Right lung (tissue), 10 donors: ENCODE measurements at places on chromosomes 3 and 15. TPM values are rescaled to one million over a fixed set of nuclear protein-coding genes. Genes with fewer than 3 reads are reported as not detected.
A peak's percentile ranks its signal among the peaks of the same experiment; 100 is the strongest.

Gene NANOGP8
- 0.25 TPM for polyA plus RNA-seq

Gene TLR9
- 0.29 TPM for polyA plus RNA-seq

Gene AMT
- 41.7 TPM for polyA plus RNA-seq

Gene RBP2
- 0.51 TPM for polyA plus RNA-seq

Gene VILL
- polyA plus RNA-seq = 21.4 TPM

Gene SERINC4
- not detected for polyA plus RNA-seq

Gene TNFSF10
- polyA plus RNA-seq = 39.0 TPM

Gene ATG3
- 44.9 TPM for polyA plus RNA-seq

DNA sequence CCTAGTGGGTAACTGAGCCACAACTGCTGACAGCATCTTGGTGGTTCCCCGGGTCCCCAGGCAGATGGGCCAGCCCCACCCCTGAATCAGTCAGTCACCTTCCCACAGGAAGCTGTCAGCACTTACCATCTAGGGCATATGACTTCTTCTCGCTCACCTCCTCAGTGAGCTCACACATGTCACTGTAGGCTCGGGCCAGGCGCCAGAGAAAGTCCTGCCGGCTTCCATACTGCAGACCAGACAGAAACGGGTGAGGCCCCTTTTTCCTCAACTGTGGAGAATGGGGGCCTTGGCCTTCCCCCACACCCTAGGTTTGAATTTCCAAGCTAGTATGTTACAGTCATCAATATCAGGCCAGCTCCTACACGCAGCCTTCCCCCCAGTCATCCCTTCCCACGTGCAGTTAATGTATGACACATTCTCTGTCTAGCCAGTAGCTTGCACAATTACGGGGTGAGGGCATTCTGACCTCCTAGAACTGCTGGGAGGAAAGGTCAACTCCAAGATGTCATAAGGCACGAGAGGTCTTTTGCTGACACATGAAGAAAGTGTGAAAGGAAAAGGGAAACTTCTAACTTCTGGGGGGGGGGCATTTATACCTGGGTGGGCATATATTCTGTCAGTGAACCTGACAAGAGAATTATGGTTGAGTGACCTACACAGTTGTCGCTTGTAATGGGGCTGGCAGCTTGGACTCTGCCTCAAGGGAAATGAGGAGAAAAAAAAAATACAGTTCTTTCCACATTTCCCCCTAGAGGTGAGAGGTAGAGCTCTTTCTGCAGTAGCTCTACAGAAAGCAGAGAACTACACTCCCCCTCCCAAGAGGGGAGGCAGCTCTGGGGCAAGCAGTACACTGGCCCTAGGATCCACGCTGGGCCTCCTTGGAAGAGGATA, 10.9 kb downstream of the RMDN3 start:
- no peak for DNase-seq

DNA sequence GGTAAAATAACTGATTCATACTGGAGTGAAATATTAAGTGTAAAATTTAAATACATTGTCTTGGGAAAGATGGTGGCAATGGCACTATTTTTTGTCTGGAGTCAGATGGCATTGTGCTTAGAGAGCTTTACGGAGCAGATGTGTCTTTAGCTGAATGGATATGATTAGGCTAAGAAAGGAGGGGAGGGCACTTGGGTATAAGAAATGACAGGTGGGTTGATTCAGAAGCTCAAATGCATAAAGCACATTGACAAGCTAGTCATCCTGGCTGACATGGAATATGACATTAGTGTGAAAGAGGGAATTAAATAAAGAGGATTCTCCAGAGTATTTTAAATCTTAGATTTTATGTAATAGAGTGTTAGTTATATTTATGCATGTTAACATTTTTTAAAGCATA, 570.1 kb upstream of the CBLB start:
- no peak for DNase-seq

GRCh38 chr15:81080996-81081395, 53.1 kb upstream of the CFAP161 start:
- DNase-seq = no peak

DNA sequence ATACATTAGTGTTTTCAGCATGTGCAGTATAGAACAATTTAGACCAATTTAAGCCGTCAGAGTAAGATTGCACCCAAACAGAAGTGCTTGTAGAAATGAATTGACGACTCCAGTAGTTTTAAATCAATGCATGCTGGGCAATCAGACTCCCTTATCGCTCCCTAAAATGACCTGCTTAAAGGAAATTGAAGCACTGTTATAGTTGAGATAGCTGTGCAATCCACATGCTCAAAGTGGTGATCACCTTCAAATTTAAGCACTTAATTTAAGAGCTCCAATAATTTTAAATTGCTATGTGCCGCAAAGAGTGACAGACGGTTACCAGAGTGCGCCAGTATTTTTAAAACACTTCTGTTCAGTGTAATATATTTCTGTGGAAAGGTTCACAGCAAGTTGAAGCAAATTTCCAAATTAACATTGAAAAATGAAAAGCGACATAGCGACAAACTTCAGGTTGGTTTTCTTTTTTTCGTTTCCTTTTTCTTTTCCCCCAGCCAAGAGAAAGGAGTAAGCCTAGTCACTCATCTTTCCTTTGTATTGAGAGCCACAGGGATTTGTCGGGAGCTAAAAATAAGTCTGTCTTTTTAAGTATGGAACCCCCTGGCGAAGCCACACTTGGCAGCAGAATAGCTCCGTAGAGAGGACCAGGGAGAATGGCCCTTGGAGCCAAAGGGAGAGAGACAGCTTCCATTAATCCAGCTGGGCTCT, 436.4 kb upstream of the RBMS3 start:
- DNase-seq = no peak

GRCh38 chr15:56473017-56473416, 8.1 kb upstream of the MNS1 start:
- DNase-seq = no peak

- DNase-seq = no peak
Observed at GRCh38 chr3:108415661-108416060, 94.7 kb downstream of the MYH15 start.

DNA sequence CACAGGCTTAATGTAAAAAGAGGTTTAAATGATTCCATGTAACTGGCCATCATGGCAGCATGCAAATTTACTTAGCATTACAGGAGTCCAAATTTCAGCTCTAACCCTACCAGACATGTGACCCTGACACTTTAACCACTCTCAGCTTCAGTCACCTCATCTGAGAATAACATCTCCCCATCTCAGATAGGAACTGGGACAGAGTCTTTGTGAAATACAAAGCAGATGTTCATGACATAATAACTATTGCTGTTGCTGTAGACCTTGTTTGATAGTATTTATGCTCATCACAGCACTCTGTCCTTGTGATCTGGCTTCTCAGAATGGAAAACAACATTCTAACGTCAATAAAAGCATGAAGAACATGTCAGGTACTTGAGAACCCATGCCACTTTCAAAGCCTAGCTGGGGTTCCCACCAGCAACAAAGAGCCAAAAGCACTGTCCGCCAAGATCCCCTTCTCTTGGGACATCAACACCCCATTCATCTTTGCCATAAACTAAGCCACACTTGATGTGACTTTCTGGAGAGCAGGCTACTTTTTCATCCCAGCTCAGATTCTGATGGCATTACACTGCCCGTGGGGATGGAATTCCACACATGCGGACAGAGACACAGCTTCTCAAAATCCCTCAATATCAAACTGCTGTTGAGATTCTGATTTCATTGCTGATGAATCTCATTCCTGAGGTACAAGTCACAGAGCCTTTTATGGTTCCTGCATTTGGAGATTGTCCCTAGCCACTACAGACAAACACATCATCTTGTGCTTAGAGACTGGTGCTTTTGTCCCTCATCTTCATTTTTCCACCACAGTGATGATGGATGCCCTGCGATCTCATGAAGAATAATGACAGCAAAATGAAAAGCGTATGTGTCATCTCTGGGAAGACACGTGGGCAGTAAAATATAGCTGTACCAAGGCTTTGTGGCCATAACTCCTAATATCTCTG, 202.7 kb downstream of the TNIK start:
- no peak for DNase-seq

DNA sequence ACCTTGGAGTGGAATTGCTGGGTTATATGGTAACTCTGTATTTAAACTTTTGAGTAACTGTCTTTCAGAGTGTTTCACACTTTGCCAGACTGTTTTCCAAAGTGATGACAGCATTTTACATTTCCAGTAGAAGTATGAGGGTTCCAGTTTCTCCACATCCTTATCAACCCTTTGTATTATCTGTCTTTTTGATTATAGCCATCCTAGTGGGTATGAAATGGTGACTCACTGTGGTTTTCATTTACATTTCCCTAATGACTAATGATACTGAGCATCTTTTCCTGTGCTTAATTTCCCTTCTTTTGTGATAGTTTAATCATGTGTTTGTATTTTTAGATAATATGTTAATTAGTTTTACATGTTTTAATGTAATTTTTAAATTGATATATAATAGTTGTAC, 138.1 kb upstream of the DAZL start:
- DNase-seq = no peak

GRCh38 chr3:138861798-138862197, 27.1 kb upstream of the PIK3CB start:
- no peak for DNase-seq

- DNase-seq = no peak
Observed at GRCh38 chr3:66403323-66403990, 97.4 kb downstream of the LRIG1 start.

DNA sequence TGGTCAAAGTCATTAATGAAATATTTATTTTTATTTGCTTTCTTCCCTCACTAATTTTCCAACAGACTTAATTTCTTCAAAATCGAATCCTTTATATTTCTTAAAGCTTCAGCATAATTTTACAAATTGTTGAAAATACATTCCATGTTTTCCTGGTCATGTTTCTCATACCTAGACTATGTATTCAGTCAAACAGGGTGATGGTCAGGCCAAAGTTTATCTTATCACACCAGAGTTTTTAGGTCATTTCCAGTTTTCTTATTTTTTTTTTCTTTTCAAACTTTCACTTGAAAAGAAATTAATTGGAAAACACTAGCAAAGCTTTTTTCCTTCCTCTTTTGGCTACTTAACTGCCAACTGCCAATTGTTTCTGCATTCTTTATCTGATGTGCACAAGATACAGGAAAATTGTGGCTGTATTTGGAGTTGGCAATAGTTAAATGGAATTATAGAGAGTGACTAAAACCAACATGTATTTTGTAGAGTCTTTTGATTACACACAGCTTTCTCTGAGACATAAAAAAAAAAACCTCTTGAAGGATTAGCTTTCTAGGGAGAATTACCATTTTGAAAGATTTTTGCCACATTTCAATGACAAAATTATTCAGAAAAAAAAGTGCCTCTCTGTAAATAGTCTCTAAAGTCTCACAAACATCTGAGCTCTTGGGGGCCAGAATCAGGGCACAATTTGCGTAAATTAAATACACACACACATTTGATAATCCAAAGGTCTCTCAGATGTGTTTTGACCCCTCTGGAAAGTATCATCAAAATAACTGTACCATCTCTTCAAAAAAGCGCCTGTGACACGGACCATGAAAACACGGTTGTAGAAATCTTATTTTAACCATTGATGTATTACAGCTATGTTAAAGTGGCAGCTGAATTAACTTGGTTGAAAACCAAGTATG, 603.2 kb upstream of the KCNMB2 start:
- no peak for DNase-seq

DNA sequence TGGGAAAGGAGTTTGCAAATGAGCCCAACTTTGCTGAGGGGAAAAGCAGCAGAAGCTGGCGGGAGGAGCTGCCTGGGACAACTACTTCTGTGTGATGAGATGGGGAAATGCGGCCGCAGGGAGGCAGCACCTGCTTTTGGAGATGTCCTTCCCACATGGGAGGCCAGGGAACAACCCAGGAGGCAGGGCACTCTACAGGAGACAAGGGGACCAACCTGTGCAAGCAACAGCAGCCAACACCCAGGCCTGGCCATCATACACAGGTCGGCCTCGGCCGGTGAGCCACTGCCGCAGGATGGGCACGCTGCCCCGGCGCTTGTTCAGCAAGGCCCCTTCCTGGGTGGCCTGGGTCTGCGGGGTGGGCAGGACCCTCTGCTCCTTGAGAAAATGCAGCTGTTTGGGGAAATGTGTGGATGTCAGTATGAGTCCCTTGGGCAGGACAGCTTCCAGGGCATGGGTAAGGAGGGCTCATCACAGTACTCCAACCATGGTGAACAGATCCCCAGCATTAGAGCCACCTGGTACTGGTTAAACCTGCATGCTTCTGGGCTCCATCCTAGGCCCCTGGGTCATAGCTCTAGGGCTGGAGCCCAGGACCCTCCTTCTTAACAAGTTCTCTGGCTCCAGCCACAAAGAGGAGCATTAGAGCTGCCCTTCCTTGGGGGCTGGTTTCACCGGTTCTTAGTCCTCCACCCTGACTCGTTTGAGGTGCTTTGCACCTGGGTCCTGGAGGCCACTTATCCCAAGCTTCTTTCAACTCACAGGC, 11.6 kb downstream of the EPB42 start:
- DNase-seq = no peak

DNA sequence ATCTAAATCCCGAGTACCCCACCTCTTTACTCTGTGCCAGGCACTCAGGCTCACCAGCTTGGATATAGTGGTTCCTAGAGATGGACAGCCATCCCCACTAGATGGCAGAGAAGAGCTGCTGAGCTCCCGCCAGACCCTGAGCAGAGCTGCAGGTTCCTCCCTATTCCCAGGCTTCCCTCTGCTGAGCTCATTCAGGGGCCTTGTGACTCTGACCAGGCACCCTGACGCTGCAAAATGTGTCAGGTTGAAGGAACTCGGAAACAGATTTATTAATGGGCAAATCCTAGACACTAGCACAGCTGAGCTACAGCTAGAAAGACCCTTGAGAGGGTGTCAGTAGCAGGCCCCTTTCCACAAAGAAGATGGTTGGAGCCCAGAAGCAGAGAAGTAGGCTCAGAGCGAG, 38.2 kb upstream of the RHO start:
- peak; percentile 78 for DNase-seq

DNA sequence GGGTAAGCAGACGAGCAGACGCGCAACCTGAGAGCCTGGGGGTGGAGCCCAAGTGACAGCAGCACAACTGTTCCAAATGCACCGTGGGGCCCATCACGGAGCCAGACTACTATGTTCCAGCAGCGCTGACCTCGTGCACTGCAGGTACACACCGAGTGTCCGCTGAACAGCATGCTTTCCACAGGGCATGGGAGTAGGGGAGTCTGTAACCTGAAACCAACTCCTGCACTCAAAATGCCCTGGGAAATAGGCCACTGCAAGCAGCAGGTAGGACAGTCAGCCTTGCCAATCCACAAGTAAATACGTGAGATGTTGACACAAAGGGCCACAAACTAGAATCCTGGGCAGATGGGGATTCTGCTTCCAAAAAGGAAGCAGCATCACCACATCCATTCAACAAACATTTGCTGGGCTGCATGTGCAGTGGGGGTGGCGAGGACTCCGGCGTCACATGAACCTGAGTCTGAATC, 73.9 kb downstream of the TBC1D2B start:
- DNase-seq = no peak

DNA sequence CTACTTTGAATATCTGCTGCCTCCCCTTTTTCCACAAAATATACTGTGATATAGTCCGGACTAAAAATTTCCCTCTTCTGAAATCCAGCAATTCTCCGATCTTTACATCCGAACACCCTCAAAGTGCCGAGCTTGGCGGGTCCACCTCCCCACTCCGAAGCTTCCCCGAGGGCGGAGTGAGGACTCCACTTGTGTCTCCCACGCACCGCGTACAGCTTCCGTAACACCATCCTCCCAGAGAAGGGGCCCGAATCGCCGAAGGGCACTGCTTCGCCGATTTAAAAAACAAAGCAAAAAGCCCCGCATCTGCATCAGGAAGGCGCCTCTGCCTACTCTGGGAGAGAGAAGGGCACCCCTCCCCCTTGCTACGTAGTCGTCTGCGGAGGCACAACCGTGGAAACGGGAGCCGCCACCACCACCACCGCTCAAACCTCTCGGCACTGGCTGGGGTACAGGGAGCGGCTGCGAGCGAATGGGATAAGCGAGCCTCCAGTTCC, 551 bp downstream of the NCBP2 start:
- no peak for DNase-seq

- peak; percentile 66 for DNase-seq
Observed at GRCh38 chr15:39756806-39757522, 25.7 kb downstream of the FSIP1 start.
